Amniotic epithelial cell (primary cell): ENCODE measurements at places on chromosomes 6 and 20.

DNA sequence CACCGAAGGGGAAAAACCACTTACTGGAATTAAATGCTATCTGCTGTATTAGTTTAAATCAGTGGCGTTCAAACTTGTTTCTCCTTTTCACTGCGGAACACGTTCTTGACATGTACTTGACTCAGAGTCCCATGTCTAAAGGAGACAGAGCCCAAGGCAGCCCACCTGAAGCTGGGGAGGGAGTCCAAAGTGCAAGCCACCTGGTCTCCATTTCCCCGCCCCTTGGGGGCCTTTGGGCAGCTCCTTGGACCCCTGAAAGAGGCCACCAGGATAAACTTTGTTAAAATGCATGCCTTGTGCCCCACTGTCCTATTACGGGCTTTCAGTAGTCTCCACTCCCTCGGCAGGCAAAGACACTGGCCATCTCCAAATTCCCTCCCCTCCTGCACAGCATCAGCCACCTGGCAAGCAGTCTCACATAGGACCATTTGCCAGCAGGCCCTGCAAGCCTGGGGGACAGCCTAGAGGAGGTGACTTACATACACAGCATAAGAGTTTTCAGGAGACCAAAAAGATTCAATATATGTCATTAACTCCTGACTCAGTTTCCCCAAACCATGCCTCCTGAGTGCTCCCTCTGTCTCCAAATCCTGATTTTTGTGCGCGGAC, 6.7 kb downstream of the PCK1 start:
- no peak for DNase-seq

- no peak for DNase-seq
These were observed 121.9 kb upstream of the BTN3A2 start for GRCh38 chr6:26243132-26243531.

DNA sequence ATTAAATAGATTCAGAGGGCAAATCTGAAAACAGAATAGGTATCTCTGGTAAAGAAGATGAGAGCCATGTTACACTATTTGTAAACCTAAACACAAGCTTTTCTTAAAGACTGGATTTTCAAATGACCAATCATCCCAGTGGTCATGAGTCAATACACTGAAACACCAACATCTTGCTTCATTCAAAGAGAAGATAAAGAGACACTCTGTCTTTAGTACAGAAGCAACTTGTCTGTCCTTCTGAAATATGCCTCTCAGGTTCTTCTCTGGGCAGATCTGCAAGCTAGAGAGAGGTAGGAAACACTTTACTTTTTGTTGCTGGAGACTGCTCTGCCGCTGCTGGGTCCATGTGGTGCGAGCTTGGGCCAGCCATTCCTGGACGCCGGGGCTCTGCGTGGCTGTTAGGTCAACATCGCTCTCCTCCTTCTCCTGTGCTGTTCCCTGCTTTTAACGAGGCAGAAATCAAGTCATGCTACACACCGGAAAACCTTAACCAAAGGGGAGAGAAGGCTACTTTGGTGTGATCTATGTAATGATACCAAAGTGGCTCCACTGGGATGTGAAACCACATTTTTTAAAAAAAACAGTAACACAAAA, 368.2 kb downstream of the SYNE1 start:
- peak; percentile 69 for DNase-seq

DNA sequence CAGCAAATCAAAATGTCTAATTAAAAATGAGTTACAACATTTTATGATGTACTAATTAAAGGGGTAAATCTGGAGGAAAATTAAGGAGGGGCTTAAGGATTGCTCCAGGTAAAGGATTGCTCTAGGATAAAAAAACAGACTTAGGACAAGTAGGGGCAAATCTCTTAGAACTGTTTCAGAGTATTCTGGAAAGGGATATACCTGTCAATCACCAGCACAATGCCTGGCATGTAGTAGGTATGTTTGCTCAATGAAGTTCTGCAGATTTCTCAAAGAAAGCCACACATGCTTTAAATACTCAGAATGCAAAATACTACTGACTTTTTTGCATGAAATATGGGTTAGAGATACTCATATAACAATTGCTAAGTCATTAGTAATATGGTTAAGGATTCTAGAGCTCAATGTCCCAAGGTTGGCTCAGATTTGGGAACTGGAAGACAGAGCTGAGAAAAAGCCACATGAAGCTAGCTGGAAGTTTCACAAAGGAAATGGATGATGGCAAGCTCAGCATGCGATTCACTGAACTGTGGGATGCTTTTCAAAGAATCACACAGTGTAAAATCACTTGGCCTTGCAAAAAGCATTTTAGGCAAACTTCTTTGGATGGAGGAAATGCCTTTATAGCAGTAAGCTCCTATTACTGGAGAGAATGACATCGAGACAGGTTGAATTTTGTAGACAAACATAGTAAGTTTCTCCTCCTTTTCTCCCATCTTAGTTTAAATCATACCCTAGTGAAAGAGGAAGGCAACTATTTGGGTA, 72.8 kb downstream of the MAP3K5 start:
- DNase-seq: no peak

GRCh38 chr6:158077676-158078075, 90.4 kb downstream of the SERAC1 start:
- no peak for DNase-seq

DNA sequence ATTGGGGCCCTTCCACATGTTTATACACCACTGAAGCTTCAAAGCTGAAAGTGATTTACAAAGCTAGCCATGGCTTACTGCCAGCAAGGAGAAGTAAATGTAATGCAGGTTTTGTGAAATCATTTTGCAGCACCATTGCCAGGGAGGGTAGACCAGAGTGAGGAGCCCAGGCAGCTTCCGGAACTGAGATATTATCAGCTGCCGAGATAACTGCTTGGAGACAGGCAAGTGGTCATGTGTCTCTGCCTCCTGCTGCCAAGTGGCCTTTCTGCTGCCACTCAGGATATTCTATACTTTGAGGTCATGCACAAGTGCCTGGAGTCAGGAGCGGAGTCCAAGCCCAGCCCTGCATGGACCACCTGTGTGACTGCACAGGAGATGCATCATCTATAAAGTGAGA, 160.2 kb downstream of the SYNDIG1 start:
- peak; percentile 56 for DNase-seq

DNA sequence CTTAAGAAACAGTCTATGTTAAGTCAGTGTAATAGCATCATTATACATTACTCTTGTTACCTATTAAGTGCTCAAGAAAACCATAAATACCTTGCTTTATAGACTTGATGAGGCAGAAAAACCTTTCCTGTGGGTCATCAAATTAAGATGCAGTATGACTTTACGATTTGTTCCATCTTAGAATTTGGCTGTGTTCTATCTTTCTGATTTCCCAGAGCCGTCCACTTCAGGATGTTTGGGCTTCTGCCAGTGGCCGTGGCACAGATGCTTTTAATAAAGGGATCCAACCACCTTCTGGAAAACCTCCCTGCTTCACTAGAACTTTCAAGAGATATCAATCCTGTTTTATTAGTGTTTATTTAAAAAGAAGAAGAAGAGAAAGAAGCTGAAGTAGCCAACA, 71.2 kb downstream of the PDE7B start:
- no peak for DNase-seq

DNA sequence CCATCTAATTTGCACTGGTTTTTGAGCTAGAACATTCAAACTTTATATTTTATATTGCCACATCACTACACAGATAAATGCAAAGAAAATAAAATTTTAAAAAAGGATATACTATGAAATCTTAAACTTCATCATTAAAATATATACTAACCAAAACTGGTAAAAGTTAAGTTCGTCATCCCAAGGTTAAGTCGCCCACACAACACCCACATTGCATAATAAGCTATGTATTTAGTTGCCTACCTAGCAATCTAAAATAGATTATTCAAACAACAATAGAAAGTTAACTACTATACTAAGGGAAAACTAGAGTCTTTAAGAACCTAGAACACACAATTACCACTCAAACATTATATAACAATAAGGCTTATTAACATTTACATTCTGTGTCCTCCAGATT, 24.5 kb downstream of the PDE10A start:
- DNase-seq: no peak
